ENCODE measurements at places on chromosomes 16 and 17.

DNA sequence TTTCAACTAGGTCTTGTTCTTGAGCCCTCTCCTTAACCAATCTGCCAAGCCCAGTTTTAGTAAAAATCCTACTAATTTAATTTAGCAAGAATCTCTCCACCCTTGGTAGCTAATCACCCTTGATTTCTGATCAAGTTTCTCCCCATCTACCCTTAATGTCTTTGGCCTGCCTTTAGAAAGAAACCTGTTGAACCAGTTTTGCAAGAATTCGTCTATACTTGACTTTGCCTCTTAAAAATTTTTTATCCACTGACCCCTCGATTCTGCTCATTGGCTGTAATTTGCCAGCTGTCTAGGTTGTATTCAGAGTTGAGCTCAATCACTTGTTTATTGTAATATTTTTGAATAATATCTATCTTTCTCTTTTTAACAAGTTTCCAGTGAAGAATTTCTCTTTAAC lies 1138.5 kb downstream of the CDH11 start:
- no peak for DNase-seq

DNA sequence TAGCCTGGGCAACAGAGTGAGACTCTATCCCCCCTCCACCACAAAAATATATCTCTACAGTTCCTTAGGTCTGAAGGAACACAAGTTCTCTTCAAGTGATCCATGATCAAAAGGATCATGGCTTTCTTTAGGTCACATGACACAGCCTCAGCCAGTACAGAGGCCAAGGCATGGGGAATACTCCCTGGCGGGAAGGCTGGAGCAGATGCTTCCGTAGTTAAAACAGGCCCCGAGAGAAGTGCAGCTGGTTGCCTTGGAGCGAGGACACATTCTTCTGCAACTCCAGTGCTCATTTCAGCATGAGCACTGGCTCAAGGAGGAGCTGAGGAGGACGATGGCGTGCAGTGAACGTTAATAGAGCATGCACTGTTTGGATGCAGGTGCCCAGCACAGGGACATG lies 13.5 kb downstream of the CDIP1 start:
- DNase-seq, result no peak

- no peak for DNase-seq
Observed at GRCh38 chr17:32264823-32265191, 825 bp upstream of the RHBDL3 start.

DNA sequence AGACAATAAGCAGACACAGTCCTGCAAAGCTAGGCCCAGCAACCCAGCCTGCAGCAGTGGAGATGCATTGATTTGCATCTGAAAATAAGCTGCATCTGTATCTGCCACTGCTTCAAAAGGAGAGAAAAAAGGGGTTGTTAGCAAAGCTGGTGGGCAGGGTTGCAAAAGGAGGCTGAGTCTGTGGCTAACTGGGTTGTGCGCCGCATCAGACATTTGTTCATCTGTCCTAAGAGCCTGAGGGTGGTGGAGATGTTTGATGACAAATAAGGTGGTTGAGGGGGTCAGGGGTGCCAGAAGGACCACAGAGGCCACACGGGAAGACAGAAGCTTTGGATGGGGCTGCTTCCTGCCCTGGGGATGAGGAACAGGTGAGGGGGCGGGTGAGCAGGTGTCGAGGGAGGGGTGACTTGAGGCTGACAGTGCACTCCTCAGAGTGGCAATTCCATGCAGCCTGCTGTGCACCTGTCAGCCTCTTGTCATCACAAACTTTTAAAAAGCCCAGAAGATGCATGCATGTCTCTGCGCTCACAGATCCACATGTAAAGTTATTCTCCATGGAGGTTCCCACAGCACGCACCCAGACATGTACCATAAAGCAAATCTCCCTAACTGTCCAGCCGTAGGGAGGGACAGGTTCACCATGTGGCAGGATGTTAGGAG lies 35.4 kb downstream of the WSB1 start:
- no peak for DNase-seq

- no peak for DNase-seq
Observed at GRCh38 chr16:14179116-14179515, 108.0 kb downstream of the MRTFB start.

- no peak for DNase-seq
Observed at GRCh38 chr17:71636644-71637043, 484.2 kb upstream of the SOX9 start.

DNA sequence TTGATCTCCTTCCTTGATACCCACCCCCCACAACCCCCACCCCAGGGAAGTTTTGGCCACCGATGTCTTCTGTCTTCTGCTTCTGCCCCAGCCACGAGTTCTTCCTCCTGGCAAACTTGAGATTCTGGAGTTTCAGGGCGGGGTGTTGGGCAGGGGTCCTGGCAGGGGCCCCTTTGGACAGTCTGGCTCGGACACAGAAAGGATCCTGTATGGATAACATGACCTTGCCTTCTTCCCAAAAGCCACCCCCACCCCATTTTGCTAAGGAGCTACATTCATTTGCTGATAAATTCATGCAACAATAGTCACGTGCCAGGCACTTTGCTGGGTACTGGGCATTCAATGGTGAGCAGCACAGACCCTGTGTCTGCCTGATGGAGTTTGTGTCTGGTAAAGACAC lies 5.9 kb upstream of the COL1A1 start:
- DNase-seq, result no peak

GRCh38 chr17:49403514-49404289 lies 11.0 kb downstream of the PHB1 start:
- DNase-seq, result no peak

GRCh38 chr16:79580453-79581191 lies 19.9 kb downstream of the MAF start:
- no peak for DNase-seq

GRCh38 chr17:81000334-81000630 lies 8.6 kb downstream of the CHMP6 start:
- DNase-seq, result no peak

DNA sequence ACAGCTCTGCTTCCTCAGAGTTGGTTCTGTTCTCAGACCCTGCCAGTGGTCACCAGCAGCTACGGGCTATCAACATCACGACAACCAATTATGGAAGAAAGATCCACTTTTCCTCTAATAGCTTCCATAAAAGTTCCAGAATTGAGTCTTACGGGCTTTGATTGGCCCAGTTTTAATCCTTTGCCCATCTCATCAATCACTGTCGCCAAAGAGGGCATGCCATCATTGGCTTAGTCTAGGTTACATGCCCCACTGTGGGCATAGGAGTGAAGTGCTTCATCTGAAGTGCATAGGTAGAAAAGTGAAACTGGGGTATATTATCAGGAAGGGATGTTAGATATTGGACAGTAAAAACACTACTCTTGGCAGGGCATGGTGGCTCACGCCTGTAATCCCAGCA lies 76.6 kb upstream of the DHX40 start:
- no peak for DNase-seq

DNA sequence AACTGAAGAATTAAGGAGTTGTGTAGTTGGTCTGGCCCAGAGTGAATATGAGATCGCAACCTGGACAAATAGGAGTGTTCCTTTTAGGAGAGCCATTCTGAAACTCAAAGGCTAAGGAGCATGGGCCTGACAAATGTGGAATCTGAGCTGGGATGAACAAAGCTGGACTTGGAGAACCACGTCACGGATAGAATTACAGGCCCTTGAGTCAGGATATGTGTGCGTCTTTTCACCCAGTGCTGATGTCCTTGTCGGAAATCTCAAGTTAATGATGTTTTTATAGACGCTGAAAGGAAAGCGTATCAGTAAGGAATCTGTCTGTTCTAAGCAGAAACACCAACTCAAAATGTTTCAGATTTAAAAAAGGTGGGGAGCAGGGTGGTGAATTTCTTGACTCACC lies 173.8 kb upstream of the ZKSCAN2 start:
- DNase-seq, result no peak

GRCh38 chr17:57399690-57400089 lies 143.4 kb downstream of the MSI2 start:
- DNase-seq, result no peak

- DNase-seq, result no peak
Observed at GRCh38 chr17:50556803-50557202, 3.7 kb upstream of the CACNA1G start.

GRCh38 chr17:64788286-64789060 lies 126.4 kb upstream of the SMURF2 start:
- DNase-seq, result no peak

DNA sequence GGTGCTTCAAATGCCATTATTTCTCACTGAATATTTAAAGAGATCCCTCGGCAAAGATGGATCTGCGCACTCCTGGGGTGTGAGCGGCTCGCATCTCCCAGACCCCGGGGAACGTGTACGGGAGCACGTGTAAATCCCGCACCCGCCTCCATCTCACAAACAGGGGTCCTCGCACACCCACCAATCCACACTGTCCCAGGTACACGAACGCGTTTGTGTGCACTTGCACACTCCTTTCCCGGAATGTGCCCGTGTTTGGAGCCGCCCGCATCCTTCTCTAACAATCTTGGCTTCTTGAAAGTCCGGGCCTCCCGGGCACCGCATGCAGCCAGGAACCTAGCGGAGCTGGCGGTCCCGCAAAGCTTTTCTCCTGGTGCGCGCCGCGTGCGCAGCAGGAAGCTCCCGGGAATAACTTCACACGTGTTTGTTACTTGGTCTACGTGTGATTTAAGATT lies 2.5 kb upstream of the SALL1 start:
- DNase-seq, result no peak

- DNase-seq, result peak; percentile 29
Observed at GRCh38 chr17:66506641-66507040, 204.2 kb downstream of the PRKCA start.

- no peak for DNase-seq
Observed at GRCh38 chr16:79644971-79645667, 44.6 kb upstream of the MAF start.

- DNase-seq, result no peak
Observed at GRCh38 chr17:80476877-80477646, 655 bp upstream of the NPTX1 start.

DNA sequence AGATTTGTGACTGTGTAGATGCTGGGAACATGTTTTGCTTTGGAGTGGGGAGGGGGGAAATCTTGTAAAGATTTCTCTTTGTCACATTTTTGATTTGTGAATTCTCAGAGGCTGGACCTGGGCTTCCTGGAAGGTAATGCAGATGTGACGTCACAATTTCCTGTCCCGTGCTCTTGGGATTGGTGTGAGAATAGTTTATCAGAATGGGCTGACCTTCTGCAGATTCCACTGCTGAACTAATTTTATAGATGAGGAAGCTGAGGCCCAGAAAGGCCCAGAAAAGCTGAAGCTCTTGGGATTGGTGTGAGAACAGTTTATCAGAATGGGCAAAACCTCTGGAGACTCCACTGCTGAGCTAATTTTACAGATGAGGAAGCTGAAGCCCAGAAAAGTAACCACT lies 34.0 kb downstream of the HS3ST3B1 start:
- peak; percentile 42 for DNase-seq

- DNase-seq, result peak; percentile 76
Observed at GRCh38 chr16:56776562-56776961, 46.6 kb downstream of the NUP93 start.

- no peak for DNase-seq
Observed at GRCh38 chr17:59684967-59685366, 22.3 kb downstream of the PTRH2 start.

- DNase-seq, result no peak
Observed at GRCh38 chr17:11328770-11329169, 87.8 kb downstream of the SHISA6 start.

- DNase-seq, result peak; percentile 30
Observed at GRCh38 chr17:68199837-68200688, 47.8 kb upstream of the AMZ2 start.

GRCh38 chr17:56130026-56130425 lies 23.2 kb upstream of the ANKFN1 start:
- no peak for DNase-seq

DNA sequence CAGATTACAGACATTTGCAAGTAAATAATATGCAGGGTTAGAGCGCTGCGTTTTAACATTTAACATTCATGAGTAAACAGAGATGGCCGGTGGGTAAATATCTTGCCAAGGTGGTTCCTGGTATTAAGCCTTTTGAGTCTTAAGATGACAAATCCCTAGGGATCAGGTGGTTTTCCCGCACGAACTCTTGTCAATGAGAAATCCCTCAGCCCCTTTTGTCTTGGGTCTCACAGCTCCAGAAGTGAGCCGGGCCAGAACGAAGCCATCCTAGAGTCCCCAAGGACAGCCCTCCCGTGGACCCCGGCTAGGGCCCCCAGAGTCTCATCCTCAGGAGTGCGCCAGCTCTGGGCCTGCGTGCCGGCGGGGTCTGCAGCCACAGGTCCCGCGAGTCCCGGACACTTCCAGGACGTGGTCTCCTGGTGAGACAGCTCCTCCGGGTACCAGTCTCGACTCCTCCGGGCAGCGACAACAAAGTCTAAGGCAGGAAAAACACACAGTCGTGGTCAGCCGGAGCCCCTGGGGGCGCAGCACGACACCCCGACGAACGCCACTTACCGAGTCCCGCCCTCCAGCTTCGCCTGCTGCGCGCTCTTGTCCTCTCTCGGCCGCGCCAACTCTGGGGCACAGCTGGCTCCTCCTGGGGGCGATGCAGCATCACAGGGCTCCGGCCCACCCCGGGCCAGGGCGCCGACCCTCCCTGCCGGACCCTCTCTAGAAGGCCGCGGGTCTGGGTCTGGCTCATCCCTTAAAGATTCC lies 13.3 kb downstream of the MIS12 start:
- DNase-seq, result no peak

- peak; percentile 68 for DNase-seq
Observed at GRCh38 chr17:28828294-28829040, 14.1 kb downstream of the FAM222B start.

- peak; percentile 27 for DNase-seq
Observed at GRCh38 chr17:33292201-33292980, 704 bp downstream of the ASIC2 start.

DNA sequence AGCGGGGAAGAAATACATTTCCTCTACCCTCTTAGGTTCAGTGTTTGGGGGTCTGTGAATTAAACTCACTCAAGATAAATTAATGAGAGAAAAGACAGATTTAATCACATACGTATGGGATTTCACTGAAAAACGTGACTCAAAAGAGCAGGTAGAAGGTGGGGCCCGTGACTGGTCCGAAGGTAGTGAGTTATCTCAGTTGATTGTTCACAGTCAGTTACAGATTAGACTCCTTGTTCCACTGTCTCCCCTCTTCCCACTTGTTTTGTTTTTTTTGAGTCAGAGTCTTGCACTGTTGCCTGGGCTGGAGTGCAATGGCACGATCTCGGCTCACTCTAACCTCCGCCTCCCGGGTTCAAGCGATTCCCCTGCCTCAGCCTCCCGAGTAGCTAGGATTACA lies 301.2 kb downstream of the SEC14L1 start:
- no peak for DNase-seq

DNA sequence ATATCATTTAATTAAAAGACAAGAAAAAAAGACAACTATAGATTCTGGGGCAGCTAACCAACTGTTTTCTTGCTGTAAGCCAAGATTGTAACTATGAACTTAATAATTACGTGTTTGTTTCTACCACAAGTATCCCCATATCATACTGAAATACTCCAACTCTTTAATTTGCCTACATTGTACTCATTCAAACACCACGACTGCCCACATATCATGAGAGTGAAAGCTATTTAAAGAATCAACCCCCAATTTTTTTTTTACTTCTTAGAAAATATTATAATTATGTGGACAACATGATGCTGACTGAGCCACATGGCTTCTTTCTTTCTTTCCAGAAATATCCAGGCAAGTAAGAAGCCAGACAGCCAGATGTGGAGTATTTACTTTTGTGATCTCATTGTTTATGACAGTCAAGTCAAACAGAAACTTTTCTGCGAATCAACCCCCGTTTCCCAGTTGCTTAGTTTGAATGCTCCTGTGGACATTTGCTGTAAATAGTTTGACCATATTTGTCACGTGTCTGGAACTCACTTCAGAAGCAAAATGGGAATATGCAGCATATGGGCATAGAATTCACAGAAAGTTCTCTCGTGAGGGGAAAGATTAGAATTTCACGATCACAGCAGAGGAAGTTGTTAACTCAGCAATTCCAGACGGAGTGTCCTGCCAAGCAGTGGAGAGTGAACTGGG lies 126.8 kb upstream of the PSMD7 start:
- DNase-seq, result peak; percentile 33
